H1 (cell line): ENCODE measurements at places on chromosomes 11 and 22. TPM values are rescaled to one million over a fixed set of nuclear protein-coding genes. Genes with fewer than 3 reads are reported as not detected.

Gene SVIP
- total RNA-seq: 10.5 and 11.4 TPM in 2 replicates

Gene PRG3
- total RNA-seq: not detected in 2 replicates

Gene SCUBE1
- 4.9 and 5.5 TPM in 2 replicates for total RNA-seq

Gene POLA2
- 31.2 and 34.6 TPM in 2 replicates for total RNA-seq

Gene SPCS2
- total RNA-seq: 161 and 166 TPM in 2 replicates

Gene FJX1
- total RNA-seq: 13.3 and 14.2 TPM in 2 replicates

Gene SPI1
- total RNA-seq: not detected in 2 replicates

Gene SGSM1
- total RNA-seq: 5.2 and 5.4 TPM in 2 replicates

Gene IFITM10
- 0.22 and 0.23 TPM in 2 replicates for total RNA-seq

Gene OR51M1
- not detected in 2 replicates for total RNA-seq

Gene KIF18A
- total RNA-seq: 23.3 TPM in 2 replicates

Gene GAL
- total RNA-seq: 233 and 234 TPM in 2 replicates

Gene CLMP
- total RNA-seq: 20.8 and 24.1 TPM in 2 replicates

Gene CREB3L1
- total RNA-seq: 12.7 and 13.7 TPM in 2 replicates

Gene ARHGEF17
- 12.9 and 14.6 TPM in 2 replicates for total RNA-seq

Gene SMIM35
- total RNA-seq: not detected in 2 replicates

Gene PRRG4
- total RNA-seq: 1.3 and 1.7 TPM in 2 replicates

Gene CDCA5
- 87.0 and 90.0 TPM in 2 replicates for total RNA-seq

Gene JAML
- 0.58 and 0.86 TPM in 2 replicates for total RNA-seq

Gene SYT7
- total RNA-seq: 10.5 and 10.6 TPM in 2 replicates

Gene MMP12
- not detected in 2 replicates for total RNA-seq

Gene ARHGAP20
- 0.11 and 0.28 TPM in 2 replicates for total RNA-seq

Gene GTSE1
- total RNA-seq: 38.6 and 40.6 TPM in 2 replicates

Gene C11orf16
- total RNA-seq: not detected in 2 replicates

Gene C2CD2L
- total RNA-seq: 3.3 and 4.0 TPM in 2 replicates

Gene YPEL4
- 0.13 TPM in 1 of 2 replicates, not detected in the other for total RNA-seq

Gene NCF4
- total RNA-seq: not detected in 2 replicates
